8988T (cell line): ENCODE measurements at places on chromosomes 1 and 21.

GRCh38 chr1:31524186-31524901 lies 52.0 kb upstream of the TINAGL1 start:
- DNase-seq = no peak

- no peak for DNase-seq
These were observed 102.3 kb downstream of the OSBPL9 start for GRCh38 chr1:51719146-51719545.

- DNase-seq = no peak
These were observed 23.4 kb upstream of the RNF187 start for GRCh38 chr1:228463559-228464455.

DNA sequence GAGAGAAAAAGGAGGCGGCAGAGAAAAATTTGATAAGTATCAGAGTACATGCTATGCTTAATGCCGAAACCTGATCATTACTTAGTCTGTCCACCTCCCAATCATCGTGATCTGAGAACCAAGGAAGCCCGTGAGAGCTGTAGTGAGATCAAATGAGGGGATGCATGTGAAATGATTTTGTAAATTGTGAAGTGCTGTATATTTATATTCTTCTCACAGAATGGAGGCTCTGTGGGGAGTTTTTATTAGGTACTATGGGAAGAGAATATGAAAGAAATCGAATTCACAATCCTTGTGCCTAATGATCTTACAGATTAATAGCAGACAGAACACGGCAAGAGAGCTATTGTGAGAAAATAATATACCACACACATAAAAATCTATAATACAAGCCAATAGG lies 115.5 kb downstream of the LYPLAL1 start:
- no peak for DNase-seq

- no peak for DNase-seq
These were observed 5.1 kb downstream of the TLCD4 start for GRCh38 chr1:95122151-95122697.

- no peak for DNase-seq
These were observed 79.5 kb upstream of the GREM2 start for GRCh38 chr1:240691501-240691900.

- no peak for DNase-seq
These were observed 2.1 kb upstream of the AHDC1 start for GRCh38 chr1:27605796-27606707.

DNA sequence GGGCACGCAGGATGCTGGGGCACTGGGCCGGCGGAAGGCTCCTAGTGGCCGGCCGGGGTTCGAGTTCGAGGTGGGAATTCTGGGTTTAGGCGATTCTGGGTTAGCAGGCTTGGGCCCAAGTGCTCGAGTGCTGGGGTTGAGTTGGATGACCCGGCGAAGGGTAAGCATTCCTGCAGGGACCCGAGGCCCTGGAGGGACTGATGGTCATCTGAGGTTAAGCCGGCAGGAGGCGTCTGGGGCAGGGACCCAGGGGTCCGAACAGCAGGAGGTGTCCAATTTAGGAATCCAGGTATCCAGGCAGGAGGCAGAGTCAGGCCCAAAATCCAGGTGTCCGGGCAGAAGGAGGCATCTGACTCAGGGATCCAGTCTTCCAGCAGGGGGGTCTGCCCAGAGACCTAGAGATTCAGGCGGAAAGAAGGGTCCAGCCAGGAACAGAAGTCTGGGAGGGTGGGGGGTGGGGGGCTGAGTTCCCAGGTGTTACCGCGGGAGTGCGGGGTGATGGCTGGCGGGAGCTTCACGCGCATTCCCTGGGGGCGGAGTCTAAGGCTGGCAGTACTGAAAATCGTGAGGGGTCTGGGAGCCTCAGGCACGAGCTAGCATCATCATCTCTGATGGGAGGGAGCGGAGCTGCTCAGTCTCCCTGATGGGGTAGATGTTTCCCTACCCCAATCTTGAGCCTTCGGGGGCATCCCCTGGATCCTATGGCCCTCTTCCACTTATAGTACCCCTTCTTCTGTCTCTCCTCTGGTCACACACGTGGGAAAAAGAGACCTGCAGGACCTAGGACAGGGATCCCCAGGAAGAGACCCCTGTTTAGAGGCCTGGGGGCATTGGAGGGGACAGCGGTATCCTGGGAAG lies 585 bp downstream of the GPR3 start:
- DNase-seq = no peak

- DNase-seq = no peak
These were observed 39.7 kb downstream of the ADARB1 start for GRCh38 chr21:45114072-45114471.

- DNase-seq = no peak
These were observed 197.0 kb upstream of the UBE2U start for GRCh38 chr1:64006276-64007051.

GRCh38 chr21:14836950-14837349 lies 227.8 kb downstream of the NRIP1 start:
- DNase-seq = no peak

DNA sequence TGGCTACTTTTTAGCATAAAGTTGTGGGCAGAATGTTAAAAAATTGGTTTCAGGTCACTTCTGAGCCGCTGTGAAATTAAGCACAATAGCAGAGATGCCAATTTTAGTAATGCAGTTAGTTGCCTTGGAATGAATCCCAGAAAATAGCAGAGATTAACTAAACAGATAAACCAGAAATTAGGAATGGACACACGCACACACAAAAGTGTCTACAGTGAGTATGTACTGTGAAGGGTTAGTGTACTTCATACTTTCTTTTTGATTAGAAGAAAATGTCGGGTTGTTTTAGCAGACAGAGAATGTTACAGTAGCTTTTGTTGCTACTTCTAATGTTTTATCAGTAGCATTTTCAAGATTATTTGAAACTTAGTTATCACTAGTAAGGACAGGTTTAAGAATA lies 106.7 kb downstream of the LEPR start:
- no peak for DNase-seq

GRCh38 chr1:156768610-156769295 lies 1.4 kb downstream of the PRCC start:
- DNase-seq = no peak

GRCh38 chr1:202580619-202581018 lies 129.6 kb downstream of the SYT2 start:
- no peak for DNase-seq

- DNase-seq = peak; percentile 10
These were observed 57.8 kb upstream of the RAVER2 start for GRCh38 chr1:64686828-64687724.

- DNase-seq = no peak
These were observed 187.0 kb downstream of the KIF26B start for GRCh38 chr1:245341743-245342142.

GRCh38 chr1:225410036-225410435 lies 17.8 kb downstream of the LBR start:
- no peak for DNase-seq

GRCh38 chr1:10561955-10562354 lies 87.2 kb downstream of the PEX14 start:
- no peak for DNase-seq

GRCh38 chr1:227942021-227942715 lies 5.6 kb downstream of the WNT9A start:
- no peak for DNase-seq

DNA sequence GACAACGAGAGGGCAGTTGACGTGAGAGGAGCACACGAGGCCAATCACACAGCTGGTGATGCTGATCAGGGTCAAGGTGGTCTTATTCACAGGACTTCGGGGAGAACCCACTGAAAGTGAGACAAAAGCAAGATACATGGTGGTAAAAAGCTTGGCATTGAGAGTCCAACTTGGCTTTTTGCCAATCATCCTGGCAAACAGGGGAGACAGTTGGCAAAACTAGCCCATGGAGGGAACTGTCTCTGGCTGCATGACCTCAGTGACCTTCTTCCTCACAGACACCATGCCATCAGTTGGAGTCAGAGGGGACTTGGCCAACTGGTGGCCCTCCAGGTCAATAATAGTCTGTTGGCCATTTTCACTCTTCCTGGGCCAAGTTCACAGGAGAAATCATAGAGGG lies 139.9 kb downstream of the ASTN1 start:
- no peak for DNase-seq
